ENCODE measurements at places on chromosomes 2 and 18.

DNA sequence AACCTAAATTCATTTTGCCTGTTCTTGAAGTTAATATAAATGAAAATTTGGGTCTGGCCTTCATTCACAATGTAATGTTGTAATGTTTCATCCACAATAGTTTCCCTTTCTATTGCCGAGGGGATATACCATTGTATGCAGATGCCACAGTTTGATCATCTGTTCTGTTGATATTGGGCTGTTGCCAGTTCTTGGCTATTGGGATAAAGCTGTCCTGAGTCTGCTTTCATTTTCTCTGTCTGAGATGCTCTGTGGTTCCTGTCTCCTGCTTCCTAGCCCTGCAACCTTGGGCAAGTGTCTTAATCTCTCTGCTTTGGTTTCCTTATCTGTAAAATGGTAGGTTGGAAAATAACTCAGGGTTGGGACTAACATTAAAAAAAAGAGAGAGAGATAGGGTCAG is 25.2 kb downstream of the B3GNT2 start:
- no peak for DNase-seq

GRCh38 chr2:64401529-64401880 is 52.5 kb upstream of the LGALSL start:
- DNase-seq: no peak

GRCh38 chr18:25639596-25639995 is 287.6 kb upstream of the ZNF521 start:
- DNase-seq: no peak

- DNase-seq: no peak
Observed at GRCh38 chr2:138600732-138601457, 99.3 kb downstream of the SPOPL start.

DNA sequence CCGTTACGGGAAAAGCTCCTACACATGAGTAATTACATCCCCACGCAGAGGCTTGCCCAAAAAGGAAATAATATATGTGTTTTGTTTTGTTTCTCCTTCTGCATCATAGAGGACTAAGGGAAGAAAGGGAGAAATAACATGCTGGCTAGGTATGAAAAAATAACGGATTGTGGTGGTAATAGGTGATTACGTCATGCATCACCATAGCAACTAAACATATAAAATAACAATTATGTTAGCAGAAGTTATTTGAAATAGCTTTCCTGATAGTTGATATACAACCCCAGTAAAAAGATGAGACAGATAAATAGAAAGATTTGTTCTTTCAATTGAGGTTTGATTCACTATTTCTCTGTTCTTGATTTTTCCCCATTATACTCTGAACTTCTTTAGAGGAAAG is 518.0 kb downstream of the ZNF516 start:
- no peak for DNase-seq

DNA sequence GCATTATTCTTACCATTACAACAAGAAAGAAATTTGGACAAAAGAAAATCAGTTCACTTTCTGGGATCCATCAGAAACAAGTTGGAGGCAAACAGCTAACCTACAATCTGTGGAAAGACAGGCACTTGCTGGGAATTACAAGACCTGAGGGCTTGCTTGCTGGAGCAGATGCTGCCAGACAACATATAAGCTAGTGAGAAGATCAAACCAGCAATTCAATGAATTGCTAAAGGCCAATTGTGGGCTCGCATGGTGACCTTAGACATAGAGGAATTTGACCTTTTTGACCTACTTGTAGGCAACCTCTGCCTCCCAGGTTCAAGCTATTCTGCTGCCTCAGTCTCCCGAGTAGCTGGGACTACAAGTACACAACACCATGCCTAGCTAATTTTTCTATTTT is 921.2 kb upstream of the CNTNAP5 start:
- DNase-seq: no peak

GRCh38 chr2:163157411-163157810 is 318.8 kb upstream of the KCNH7 start:
- no peak for DNase-seq

DNA sequence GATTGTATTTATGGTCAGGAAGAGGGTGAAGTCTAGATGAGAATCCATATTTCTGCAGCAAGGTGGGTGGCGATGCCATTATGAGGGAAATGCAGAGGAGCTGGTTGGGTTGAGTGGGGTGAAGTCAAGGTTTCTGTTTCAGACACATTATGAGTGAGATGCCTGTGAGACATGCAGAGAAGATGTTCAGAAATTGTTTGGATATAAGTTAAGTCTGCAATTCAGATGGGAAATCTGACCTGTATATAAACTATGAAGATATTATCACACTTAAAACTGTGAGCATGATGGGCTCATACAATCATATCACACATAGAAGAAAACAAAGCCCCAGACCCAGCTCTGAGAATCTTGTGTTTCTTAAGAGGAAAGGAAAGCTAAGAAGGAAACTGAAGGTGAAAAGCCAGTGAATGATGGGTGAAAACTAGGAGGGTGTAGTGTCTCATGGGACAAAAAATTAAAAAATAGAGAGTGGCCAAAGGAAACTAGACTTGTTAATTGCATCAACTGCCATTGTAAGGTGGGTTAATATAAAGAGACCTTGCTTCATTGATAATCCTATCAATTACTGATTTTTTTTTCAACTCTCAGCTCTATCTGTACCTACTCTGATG is 14.2 kb downstream of the GALNT5 start:
- no peak for DNase-seq

- DNase-seq: no peak
Observed at GRCh38 chr18:6279308-6279707, 135.4 kb downstream of the L3MBTL4 start.

DNA sequence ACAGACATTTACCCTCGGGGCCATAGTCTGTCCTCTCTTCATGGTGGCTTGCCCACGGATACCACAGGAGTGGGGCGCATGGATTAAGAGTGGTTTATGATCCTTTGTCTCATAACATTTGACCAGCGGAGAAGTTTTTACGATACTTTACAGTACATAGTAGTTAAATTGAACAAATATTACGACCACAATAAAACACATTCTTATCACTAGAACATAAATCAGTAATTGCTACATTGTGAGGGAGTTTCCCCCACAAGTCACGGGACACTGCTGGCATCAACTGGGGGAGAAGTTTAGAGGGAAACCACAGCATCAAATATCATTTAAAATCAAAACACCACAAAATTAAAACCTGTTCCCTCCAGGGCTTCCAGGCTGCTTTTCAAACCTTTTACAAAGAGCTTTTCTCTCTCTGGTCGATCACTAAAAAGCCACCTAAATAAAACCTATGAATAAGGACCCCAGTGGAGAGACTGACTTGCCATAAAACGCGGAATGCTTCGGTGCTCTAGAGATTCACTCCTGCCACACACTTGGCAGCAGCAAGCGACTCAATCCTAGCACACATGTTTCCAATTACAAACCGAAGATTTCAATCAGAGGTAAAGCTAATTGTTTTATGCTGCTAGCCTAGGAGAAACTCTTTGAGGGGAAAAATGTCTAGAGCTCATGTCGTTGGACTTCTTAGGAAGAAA is 173.7 kb upstream of the HNRNPA3 start:
- DNase-seq: no peak

GRCh38 chr2:235500110-235500760 is 6.4 kb downstream of the AGAP1 start:
- DNase-seq: no peak

DNA sequence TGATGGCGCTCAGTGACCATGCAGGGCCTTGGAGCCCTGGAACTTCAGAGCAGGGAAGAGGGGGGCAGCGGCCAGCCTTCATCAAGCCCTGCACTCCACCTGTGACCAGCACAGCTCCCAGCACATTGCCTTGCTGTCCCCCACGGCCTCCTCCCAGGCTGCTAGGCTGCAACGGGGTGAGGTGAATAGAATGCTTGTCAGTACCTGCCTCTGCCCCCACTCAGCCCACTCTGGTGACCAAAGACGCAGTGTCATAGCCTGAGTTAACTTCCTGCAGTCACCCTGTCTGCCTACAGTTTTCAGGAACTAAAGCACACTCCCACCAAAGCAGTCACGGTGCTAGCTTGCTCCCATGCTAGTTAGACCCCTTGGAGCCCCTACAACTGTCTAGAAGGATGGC is 72.1 kb downstream of the STPG4 start:
- DNase-seq: no peak

GRCh38 chr2:1051075-1051474 is 100.4 kb downstream of the SNTG2 start:
- DNase-seq: no peak

GRCh38 chr2:147247749-147248148 is 597.1 kb upstream of the ACVR2A start:
- DNase-seq: no peak
